ENCODE measurements at places on chromosomes 2 and 18. TPM values are rescaled to one million over a fixed set of nuclear protein-coding genes. Genes with fewer than 3 reads are reported as not detected.

Gene SRD5A2
- polyA plus RNA-seq = 0.13 TPM

Gene MYOM1
- 8.3 TPM for polyA plus RNA-seq

Gene ASPRV1
- 4.7 TPM for polyA plus RNA-seq

Gene HOXD11
- 63.7 TPM for polyA plus RNA-seq

Gene ABCG8
- polyA plus RNA-seq = 0.88 TPM

Gene MROH2A
- polyA plus RNA-seq = 0.28 TPM

Gene C2orf81
- polyA plus RNA-seq = 5.5 TPM

Gene LIPG
- 63.6 TPM for polyA plus RNA-seq

Gene ZC3H6
- polyA plus RNA-seq = 9.9 TPM

Gene ZNF142
- polyA plus RNA-seq = 20.3 TPM

Gene ITGA4
- 43.9 TPM for polyA plus RNA-seq

Gene OXER1
- 12.0 TPM for polyA plus RNA-seq

Gene CCL20
- polyA plus RNA-seq = 0.48 TPM

Gene TRPM8
- 0.33 TPM for polyA plus RNA-seq

Gene TOGARAM2
- polyA plus RNA-seq = 2.4 TPM

Gene PDE1A
- 24.0 TPM for polyA plus RNA-seq

Gene PLGLB1
- 27.6 TPM for polyA plus RNA-seq

Gene SOWAHC
- 16.7 TPM for polyA plus RNA-seq

Gene KRTCAP3
- polyA plus RNA-seq = 10.7 TPM

Gene AFF3
- polyA plus RNA-seq = 26.6 TPM

Gene TDRD15
- not detected for polyA plus RNA-seq

Gene SLC9A4
- polyA plus RNA-seq = 7.0 TPM

Gene CABYR
- polyA plus RNA-seq = 13.0 TPM

Gene RIOK3
- polyA plus RNA-seq = 98.1 TPM

Gene KCNK3
- 1.1 TPM for polyA plus RNA-seq

Gene GAREM2
- 6.7 TPM for polyA plus RNA-seq

Gene ALPI
- 0.10 TPM for polyA plus RNA-seq

Gene DDX18
- 90.0 TPM for polyA plus RNA-seq

Gene TP53I3
- 44.5 TPM for polyA plus RNA-seq

Gene SPP2
- polyA plus RNA-seq = not detected

Gene DUSP19
- polyA plus RNA-seq = 5.2 TPM

Gene RAX
- polyA plus RNA-seq = not detected

Gene OSR1
- 6.0 TPM for polyA plus RNA-seq

Gene CCDC138
- polyA plus RNA-seq = 20.6 TPM

Gene GALNT3
- polyA plus RNA-seq = 20.2 TPM

Gene AGXT
- 0.12 TPM for polyA plus RNA-seq

Gene TBR1
- polyA plus RNA-seq = 0.03 TPM

Gene IL1R1
- 31.9 TPM for polyA plus RNA-seq

Gene TMEM163
- polyA plus RNA-seq = 1.6 TPM

Gene SCYGR4
- not detected for polyA plus RNA-seq

Gene MALL
- 15.2 TPM for polyA plus RNA-seq

Gene FER1L5
- polyA plus RNA-seq = 1.9 TPM

Gene HOXD12
- polyA plus RNA-seq = 0.32 TPM

Gene CNDP1
- polyA plus RNA-seq = 1.6 TPM

Gene EEF1B2
- polyA plus RNA-seq = 595 TPM

Gene GPR45
- polyA plus RNA-seq = not detected

Gene CAPG
- polyA plus RNA-seq = 81.7 TPM

Gene SLC30A3
- 6.2 TPM for polyA plus RNA-seq

Gene TUBA4B
- polyA plus RNA-seq = 0.75 TPM

Gene SETBP1
- polyA plus RNA-seq = 35.3 TPM

Gene GREB1
- polyA plus RNA-seq = 22.5 TPM

Gene CGREF1
- 5.4 TPM for polyA plus RNA-seq

All from left kidney (tissue), 8 donors.